ENCODE measurements at places on chromosomes 5 and 9. TPM values are rescaled to one million over a fixed set of nuclear protein-coding genes. Genes with fewer than 3 reads are reported as not detected.

- no peak for DNase-seq
These were observed 9.3 kb upstream of the FGD3 start for GRCh38 chr9:92938025-92938424.

- DNase-seq: no peak
These were observed 13.6 kb upstream of the SHB start for GRCh38 chr9:38082446-38083287.

DNA sequence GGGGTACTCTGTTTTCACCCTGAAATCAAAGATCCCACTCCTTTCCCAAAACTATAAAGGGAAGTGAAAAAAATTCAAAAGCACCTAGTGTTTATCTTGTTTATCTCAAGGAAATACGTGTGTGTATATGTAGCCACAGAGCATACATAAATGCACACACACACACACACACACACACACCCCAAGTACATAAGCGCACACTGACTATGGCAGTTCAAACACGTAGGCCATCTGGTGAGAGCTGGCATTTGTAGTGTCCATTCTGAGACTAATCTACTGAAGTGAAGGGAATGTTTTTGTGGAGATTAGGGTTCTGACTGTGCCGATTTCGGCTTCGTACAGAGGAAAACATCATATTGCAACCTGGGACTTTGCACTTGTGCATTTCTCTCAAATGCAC lies 451.7 kb downstream of the BNC2 start:
- no peak for DNase-seq

Gene FCHO2
- total RNA-seq: 13.1 TPM

All from IMR-90 (cell line).